Brain microvascular endothelial cell (primary cell): ENCODE measurements at places on chromosomes 4 and X.
A peak's percentile ranks its signal among the peaks of the same experiment; 100 is the strongest.

GRCh38 chr4:16537926-16538325 is 311.7 kb upstream of the TAPT1 start:
- DNase-seq = no peak

DNA sequence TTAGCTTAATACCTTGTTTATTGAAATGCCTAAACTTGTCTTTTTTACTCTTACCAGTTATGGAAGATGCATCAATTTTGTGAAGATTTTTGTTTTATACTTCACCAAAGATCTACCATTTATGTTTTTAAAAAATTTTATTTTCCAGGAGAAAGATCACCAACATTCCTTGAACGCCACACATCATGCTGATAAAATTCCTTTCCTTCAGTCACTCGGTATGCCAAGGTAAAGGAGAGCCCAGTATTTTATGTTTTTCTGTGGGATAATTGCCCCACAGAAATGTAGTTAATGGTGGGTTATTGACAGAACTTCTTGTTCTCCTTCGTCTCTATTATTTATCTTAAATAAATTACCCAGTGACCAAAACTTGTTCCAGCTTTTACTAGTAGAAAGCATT is 217.0 kb downstream of the GC start:
- DNase-seq = no peak

GRCh38 chrX:13215729-13216128 is 104.1 kb downstream of the ATXN3L start:
- DNase-seq = no peak

DNA sequence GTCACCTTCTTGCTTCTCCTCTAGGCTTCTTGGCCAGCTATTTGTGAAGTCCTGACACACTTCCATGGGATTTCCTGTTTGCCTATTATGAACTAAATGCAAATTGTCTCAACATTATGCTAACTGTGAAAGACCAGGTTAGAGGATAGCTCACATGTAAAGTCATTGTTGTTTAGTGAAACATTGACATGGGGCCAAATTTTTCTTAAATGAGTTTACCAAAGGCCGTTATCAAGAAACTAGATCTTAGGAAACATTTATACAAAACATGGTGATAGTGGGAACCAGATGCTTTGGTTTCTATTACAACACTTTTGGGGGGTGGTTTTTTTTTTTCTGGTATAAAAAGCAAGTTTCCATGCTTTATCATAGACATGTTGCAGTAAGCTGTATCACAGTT is 466.8 kb upstream of the FAM241A start:
- no peak for DNase-seq

GRCh38 chrX:135264206-135264605 is 12.3 kb downstream of the ETDA start:
- no peak for DNase-seq

GRCh38 chrX:50161127-50161526 is 39.7 kb downstream of the AKAP4 start:
- no peak for DNase-seq

GRCh38 chrX:2690856-2691542 is at the start of gene CD99:
CD99 (plus strand) TSS chrX:2691295; CDS start chrX:2691361, 66 bp downstream.
- DNase-seq = peak; percentile 62

DNA sequence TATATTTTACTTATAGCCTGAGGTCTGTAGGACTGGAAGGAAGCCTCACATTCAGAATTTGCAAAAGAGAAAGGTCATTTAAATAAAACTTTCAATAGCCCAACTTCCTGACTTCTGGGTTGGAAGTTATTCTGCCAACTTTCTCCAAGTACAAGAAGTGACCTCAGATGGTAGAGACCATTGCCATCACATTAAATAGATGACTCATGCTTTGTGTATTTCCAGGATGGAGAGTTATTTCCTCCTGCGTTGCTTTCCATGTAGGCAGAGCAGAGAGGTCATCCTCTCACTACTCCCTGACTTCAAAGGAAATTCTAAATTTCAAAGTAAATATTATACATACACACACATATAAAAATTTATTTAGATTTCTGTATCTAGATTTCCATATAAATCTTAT is 73.0 kb upstream of the NR3C2 start:
- peak; percentile 14 for DNase-seq

GRCh38 chr4:100889898-100890297 is 372.1 kb upstream of the EMCN start:
- DNase-seq = no peak

DNA sequence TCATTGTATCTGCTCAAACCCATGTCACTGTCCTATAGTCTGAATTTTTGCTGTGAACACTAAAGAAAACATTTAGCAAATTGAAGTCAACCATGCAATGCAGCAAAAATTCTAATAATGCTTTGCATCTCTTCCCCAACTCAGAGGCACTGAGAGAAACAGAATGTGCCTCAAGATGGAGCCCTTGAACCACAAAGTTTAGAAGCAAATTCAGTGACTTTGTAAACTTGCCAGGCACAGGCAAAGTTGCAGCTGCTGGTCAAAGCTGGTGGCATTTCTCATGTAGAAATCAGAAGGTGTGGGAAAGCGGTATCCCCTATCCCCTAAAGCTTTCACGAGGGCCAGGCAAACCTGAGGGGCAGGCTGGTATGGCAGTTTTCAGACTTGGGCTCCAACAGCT is 121.7 kb upstream of the DIPK2B start:
- DNase-seq = peak; percentile 61

GRCh38 chrX:74434336-74434735 is 13.0 kb downstream of the SLC16A2 start:
- DNase-seq = no peak

DNA sequence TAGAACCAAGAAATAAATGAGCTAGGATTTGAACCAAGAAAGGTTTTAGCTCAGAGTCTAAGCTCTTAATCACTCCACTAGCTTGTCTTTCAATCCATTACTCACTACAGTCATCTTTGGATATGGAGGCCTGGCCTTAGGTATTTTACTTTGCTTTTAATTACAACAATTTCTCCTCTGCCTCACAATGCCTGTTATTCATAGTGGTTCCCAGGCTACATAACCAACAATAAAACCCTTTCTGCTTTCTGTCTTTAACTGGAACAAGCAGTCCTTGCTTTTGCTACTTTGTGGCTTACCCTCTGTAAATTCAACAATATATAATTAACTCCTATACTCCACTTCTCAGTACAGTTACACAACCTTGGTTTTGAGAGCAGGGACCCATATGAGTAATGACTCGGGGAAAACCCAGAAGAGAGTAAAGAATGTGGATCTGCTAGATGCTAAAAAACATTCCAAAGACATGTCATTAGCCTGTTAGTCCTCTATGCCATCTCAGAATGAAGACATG is 94.7 kb upstream of the NAP1L5 start:
- peak; percentile 79 for DNase-seq

DNA sequence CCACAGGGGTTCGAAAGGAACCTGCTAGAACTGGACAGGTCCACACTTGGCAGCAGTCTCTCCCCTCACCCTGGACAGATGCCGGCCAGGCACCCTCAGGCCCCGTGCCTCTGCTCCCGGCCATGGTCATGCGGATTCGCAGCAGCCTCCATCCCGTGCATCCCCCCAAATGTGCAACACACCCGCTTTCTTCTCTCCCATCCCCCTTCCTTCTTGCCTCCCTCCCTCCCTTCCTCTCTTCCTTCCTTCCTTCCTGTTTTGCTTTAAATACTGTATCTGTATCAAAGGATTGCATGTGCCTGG is 35.0 kb upstream of the HMX1 start:
- DNase-seq = no peak

- DNase-seq = no peak
These were observed 7.9 kb upstream of the CFP start for GRCh38 chrX:47637546-47638195.

DNA sequence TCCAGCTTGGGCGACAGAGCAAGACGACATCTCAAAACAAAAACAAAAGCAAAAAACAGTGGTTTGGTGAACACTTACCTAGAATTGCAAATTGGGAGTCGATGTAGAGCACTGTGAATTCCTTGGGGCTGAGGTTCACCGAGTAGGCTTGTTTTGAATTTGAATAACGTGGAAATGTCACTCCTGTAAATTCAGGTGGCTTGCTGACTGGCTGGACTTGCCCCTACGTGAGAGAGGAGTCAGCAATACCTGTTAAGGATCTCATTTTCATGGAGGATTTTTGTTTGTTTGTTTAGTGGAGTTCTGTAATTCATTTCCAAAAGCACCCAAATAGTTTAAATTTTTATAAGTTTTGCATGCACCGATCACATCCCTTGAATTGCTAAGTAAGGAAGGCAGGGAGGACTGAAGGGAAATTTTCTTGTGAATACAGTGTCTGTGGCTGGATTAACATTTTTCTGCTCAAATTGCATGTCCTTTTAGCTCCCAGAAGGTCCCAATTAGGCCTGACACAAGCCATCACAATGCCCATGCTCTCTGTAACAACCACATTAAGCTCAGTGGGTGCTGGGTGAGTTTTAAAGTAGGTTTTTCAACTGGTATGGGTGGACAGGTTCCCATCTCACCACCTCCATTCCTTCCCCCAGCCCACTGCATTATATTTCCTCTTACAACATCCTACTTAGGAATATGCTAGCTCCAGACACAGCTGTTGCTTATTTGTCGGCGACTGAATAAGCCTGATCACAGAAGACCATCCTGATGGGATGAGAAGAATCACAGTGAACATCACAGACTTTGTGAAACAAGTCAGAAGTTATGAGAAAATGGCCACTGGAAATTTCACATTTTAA is 58.5 kb upstream of the TTC29 start:
- DNase-seq = no peak

- DNase-seq = no peak
These were observed 8.7 kb downstream of the WDFY3 start for GRCh38 chr4:84957514-84958420.

GRCh38 chr4:142158980-142159379 is 522.6 kb downstream of the IL15 start:
- no peak for DNase-seq

- DNase-seq = no peak
These were observed 77.8 kb downstream of the SHROOM2 start for GRCh38 chrX:9864011-9864410.

- DNase-seq = no peak
These were observed 236.1 kb downstream of the FBXO8 start for GRCh38 chr4:174047363-174047762.

DNA sequence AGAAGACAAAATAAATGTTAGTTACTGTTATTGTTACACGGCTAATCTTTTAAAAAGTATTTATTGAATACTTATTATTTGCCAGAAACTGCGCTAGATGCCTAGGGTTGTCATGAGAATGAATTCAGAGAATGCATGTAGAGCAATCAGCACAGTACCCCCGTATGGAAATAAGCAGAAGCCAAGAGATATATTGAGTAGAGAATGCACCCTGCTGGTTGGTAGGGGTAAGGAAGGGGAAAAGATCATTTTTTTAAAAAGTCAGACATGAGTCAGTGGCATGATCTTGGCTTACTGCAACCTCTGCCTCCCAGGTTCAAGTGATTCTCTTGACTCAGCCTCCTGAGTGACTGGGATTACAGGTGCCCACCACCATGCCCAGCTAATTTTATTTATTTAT is 13.1 kb upstream of the DRP2 start:
- DNase-seq = peak; percentile 51

DNA sequence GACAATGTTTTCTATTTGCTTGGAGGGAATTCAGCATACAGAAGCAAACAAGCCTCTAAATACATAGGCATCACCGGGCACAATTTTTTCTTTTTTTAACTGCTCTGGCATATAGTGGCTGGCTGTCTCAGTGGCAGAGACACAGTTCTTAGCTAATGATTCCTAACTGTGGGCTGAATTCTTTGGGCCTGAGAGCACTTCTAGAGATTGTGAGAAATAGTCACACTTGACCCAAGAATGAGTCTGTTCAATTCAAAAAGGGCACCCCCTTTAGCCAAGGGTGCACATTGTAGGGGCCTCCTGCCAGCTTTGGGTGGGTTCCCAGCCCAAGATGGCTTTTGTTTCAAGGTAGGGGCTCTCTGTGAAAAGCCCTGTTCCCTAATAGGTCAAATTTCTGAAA is 345.7 kb downstream of the ARHGAP10 start:
- DNase-seq = no peak

DNA sequence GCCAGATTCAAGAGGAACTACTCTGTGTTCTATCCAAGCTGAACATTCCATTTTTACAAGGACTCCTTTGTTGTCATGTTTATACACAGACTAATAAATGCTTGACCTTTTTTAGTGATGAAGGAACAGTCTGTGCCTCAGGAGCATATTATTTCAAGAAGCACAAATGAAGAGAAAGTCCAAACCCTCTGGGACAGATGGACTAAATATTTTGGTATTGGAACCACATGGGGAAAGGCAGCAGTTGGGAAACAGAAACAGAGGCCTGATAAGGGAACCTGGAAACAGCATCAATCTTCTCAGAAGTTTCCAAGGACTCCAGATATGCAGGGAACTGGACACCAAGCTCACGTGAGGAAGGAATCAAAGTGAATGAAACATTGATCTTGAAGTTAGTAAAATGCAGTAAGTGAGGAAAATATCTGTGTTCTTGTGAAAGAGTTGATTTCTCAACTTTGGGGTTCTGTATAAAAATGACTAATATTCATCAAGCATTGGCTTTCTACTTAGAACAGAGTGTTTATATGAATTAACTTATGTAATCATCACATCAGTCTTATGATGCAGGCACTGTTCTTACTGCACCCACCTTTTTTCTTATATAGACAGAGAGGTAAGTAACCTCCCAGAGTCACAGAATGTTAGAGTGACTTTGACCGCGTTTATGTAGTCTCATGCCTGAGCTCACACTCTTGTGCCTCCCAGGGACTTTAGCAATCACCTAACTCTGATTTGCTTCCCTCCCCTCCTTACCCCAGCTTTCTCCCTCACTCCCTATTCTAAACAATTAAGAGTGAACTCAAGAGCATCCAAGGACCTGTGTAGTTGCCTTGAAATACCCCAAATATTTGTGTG is 148.9 kb upstream of the JADE1 start:
- DNase-seq = no peak

DNA sequence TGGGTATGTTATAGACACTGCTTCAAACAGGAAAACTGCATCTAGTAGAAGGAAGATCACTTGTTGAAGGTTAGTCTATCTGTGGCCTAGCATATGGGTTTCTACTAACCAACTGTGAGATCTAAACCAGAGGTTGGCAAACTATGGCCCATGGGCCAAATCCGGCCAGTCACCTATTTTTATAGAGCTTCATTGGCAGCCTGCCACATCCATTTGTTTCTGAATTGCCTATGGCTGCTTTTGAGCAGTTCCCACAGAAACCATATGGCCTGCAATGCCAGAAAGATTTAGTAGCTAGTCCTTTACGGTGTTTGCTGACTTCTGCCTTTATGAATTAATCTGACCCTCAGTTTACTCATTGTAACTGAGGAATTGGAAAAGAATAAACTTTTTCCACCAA is 71.1 kb downstream of the MID1 start:
- peak; percentile 40 for DNase-seq

GRCh38 chr4:8238515-8239053 is 31.0 kb upstream of the HTRA3 start:
- DNase-seq = no peak

DNA sequence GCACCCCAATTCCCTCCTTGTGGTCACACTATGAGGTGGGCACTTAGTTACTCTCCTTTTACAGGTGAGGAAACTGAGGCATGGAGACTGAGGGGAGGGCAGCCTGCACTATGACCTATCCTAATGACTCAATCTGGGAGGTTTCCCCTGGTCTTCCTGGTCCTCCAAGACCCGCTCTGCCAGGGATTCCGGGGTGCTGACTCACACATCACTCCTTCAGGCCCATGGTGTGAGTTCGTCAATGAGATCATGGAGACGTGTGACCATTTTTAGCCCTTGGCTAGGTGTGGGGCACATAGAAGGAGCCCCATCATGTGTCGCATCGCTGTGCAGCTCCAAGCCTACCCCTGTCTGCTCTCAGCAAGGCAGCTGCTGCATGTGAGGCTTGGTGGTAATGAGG is 32.4 kb upstream of the BCOR start:
- peak; percentile 65 for DNase-seq
